ENCODE measurements at places on chromosomes 5 and 9.

GRCh38 chr9:20579524-20580314, 42.6 kb downstream of the MLLT3 start:
- no peak for DNase-seq

GRCh38 chr9:82410306-82410705, 421.7 kb downstream of the SPATA31D1 start:
- no peak for DNase-seq

- no peak for DNase-seq
Measured at GRCh38 chr9:109264877-109265587, 55.8 kb downstream of the EPB41L4B start.

GRCh38 chr5:138648841-138649240, 73.6 kb upstream of the HSPA9 start:
- no peak for DNase-seq

- DNase-seq = no peak
Measured at GRCh38 chr9:124855944-124856765, 2.9 kb downstream of the WDR38 start.

- no peak for DNase-seq
Measured at GRCh38 chr5:101520417-101520816, 617.3 kb upstream of the ST8SIA4 start.

GRCh38 chr9:72154468-72155285, 5.4 kb downstream of the GDA start:
- DNase-seq = no peak

- DNase-seq = no peak
Measured at GRCh38 chr5:137453483-137454080, 45.5 kb downstream of the SPOCK1 start.

- no peak for DNase-seq
Measured at GRCh38 chr9:126833710-126834345, 26.6 kb upstream of the ZBTB34 start.

All from T-helper 17 cell (primary cell).